ENCODE measurements at places on chromosomes 11 and 22.

DNA sequence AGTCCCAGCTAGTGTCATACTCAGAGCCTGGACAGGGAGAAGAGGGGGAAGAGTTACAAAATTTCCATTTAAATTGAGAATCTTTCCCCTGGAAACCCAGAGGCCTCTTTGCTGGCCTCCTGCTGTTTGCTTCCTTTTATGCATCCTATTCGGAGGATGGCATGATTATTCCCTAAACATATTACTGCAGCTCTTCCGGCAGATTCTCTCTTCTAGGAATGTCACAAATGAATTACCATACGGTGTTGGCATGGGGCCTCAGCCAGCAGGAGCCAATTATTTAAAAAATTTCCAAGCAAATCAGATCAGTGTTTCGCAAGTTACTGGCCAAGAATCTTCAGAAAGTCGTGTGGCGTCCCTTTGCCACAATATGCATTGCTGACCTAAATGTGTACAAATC is 326.7 kb upstream of the NCAM1 start:
- no peak for DNase-seq

GRCh38 chr22:21975854-21976345 is 6.7 kb downstream of the TOP3B start:
- no peak for DNase-seq

GRCh38 chr11:35785287-35786167 is 123.0 kb downstream of the TRIM44 start:
- DNase-seq = peak; percentile 15

- no peak for DNase-seq
Measured at GRCh38 chr22:25791556-25791955, 49.6 kb downstream of the MYO18B start.

- no peak for DNase-seq
Measured at GRCh38 chr22:49637255-49637760, 190.4 kb downstream of the BRD1 start.

All from activated CD4-positive, alpha-beta T cell treated with anti-CD3 and anti-CD28 coated beads, Interleukin-2, Interleukin-6, amounts not matched to agents 100 ng/mL and 50 ng/mL, durations not matched to agents 16 hours and 8 hours (primary cell).